ENCODE measurements at places on chromosomes 5 and 9.
A peak's percentile ranks its signal among the peaks of the same experiment; 100 is the strongest.

DNA sequence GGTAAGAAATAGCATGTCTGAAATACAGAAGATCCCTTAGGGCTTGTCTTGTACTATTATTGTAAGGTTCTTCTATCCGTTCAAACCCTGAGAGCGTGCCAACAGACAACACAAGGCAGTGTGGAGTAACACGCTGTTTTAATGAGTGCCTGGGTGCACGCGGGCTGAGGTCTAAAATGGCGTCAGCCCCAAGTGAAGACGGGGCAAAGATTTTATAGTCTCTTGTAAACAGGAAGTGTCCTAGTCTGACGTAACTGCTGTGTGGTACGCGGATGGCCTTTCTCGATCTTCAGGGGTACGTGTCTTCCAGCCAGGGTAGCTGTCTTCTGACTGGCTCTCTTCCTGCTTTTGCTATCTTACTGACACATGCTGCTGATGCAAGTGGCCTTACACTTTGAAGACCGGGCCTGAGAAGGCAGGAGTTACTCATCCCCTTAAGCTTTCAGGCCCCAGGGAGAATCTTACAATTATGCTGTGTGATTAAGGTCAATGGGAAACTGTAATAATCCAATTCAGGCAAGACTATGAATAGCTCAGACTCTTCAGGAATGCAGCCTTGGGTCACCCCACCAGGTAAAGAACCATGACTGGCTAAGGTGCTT lies 1812.0 kb upstream of the CDH9 start:
- DNase-seq = no peak

GRCh38 chr9:132798817-132799790 lies 79.0 kb downstream of the AK8 start:
- peak; percentile 88 for DNase-seq

- DNase-seq = no peak
Measured at GRCh38 chr9:110933350-110934001, 104.8 kb downstream of the LPAR1 start.

- DNase-seq = no peak
Measured at GRCh38 chr9:17330097-17330496, 195.3 kb downstream of the CNTLN start.

Measured in vagina (tissue), 2 donors.